Esophagus squamous epithelium (tissue), 5 donors: ENCODE measurements at places on chromosomes 2 and 18.

DNA sequence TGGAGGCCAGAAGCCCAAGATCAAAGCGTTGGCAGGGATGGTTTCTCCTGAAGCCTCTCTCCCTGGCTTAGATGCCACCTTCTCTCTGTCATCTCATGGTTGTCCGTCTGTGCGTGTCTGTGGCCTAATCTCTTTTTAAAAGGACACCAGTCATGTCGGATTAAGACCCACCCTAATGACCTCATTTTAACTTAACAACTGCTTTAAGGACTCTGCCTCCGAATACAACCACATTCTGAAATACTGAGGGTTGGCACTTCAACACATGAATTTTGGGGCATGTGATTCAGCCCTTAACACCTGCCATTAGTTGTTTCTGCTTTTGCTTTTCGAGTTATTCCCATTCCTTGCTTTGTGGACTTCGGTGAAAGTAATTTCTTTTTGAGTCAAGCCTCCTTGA lies 97.8 kb upstream of the SMIM21 start:
- DNase-seq: no peak

DNA sequence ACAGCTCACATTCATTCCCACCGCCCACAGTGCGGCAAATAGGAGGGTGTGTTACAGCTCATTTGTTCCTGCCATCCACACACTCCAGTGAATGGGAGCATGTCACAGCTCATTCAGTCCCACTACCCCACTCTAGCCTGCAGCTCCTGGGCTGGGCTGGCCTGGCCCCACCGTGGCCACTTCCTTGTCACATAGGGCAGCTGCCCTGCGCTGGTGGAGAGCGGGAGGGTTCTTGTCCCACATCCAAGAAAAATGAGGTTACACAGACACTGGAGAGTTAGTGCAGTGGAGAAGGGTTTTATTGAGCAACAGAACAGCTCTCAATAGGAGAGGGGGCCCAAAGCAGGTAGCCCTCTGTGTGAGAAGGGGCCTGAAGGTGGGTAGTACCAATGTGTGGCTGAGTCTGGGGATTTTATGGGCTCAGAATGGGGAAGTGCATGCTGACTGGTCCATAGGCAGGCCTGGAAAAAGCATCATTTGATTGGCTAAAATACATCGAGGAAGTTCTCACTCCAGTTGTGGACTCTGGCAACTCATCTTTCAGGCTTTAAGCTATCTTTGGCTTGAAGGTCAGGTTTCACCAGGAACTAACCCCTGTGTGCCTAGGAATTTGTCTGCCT lies 249.7 kb downstream of the ETAA1 start:
- no peak for DNase-seq

DNA sequence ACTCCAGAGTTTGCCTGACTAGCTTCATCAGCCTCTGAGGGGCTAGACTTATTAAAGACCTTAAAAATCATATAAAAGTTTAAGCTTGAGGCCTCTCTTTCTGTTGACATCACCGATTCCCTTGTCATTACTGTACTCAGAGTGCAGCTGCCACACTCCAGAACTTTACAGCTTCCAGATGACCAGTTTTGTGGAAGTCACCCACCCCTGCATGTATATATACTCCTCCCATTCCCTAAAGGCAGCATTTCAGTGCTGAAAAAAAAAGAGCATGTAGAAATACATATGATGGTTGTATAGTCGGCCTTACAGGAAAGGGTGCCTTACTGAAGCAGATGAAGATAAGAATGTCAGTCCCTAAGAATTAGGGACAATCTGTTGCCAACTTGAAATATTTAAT lies 117.3 kb downstream of the FEZ2 start:
- DNase-seq: no peak

- no peak for DNase-seq
Measured at GRCh38 chr2:171745141-171745540, 57.9 kb downstream of the DYNC1I2 start.
